ENCODE measurements at places on chromosomes 5 and 9.

DNA sequence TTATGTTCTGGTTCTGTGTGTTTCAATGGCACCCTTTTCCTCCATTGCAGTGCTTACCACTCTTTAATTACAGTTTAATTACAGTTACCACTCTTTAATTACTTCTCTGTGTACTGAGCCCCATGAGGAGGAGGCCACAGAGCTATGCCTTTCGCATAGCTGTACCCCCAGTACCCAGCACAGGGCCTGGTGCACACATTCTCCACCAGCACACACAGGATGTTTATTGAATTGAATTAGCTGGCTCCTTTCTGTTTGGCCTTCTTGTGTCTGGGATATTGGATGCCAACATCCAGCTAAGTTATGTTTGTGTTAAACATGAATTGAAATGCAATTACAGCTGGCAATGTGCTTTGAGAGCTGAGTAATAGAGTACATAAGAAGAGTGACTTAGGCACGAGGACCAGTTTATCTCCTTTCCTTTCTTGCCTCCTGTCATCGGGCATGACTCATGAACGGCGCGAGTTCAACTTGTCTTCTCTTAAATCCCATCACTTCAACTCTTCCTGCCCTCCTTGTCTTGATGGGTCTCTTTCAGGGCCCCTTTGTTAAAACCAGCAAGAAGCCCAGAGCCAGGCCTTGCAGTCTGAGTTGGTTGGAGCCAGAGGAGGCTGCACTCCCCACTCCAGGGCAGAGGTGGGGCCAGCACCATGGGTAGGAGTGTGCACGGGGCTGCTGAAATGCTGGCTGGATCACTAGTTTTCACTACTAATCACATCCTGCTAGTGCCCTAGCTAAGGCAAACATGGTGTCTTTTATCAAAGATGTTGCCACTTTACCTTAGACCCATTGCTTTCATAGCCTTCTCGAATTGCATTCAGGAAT is 37.4 kb downstream of the MVB12B start:
- DNase-seq = peak; percentile 33

DNA sequence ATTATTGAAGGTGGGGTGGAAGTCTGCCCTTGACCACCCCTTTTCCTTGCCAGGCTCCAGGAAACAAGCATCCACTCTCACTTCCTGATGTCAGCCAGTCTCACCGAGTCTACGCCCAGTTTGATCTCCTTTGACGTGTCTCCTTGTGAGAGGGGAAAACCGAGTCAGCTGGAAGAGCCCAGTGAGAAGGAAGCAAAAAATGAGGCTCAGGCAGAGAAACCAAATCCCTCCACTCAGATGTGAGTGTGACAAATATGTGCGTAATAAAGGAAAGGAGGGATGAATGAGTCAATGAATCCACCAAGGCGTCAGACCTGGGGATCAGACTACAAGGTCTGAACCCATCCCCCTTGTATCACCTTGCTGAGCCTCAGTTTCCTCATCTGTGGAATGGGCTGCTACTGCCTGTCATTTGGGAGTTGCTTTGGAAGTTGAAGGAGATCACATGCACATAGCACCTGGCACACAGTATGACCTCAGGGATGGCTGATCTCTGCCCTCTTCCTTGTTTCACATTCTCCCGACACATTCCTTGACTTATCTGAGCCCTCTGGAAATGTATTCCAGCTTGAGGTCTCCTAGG is 61.3 kb upstream of the XPA start:
- DNase-seq = no peak

DNA sequence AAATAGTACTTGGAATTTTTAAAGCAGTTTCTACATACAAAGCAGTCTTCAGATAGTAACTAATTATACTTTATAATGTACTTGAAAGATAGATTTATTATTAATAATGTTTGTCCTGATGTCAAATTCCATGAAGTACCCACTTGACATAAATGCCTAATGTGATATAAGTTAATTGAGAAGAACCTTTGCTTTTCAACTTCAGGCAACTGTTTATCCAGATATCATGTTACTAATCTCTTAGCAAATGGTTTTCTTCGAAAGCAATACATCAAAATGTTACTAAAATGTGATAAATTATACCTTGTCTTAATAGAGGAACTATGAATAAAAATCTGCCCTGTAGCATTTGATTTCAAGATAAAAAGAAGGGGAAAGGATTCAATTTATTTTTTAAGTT is 146.8 kb upstream of the FBXL17 start:
- no peak for DNase-seq

DNA sequence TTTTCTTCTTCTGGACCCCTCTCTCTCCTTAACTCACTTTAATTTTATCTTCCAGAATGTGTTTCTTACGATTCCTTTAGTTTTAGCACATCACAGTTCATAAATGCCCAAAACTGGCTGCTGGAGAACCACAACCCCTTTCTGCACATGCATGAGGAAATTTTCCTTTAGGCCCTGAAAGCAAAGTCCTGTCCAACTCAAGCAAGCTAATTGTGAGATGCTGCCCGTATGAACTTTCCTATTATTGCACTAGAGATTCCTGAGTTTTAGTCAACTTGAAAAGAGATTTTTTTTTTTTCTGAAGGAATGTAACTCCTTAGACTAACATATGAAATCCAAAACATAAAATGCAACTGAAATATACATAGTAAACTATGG is 52.1 kb upstream of the DAB2 start:
- no peak for DNase-seq

All from AG04450 (cell line).